ENCODE measurements at places on chromosomes 12 and 14. TPM values are rescaled to one million over a fixed set of nuclear protein-coding genes. Genes with fewer than 3 reads are reported as not detected.
A peak's percentile ranks its signal among the peaks of the same experiment; 100 is the strongest.

DNA sequence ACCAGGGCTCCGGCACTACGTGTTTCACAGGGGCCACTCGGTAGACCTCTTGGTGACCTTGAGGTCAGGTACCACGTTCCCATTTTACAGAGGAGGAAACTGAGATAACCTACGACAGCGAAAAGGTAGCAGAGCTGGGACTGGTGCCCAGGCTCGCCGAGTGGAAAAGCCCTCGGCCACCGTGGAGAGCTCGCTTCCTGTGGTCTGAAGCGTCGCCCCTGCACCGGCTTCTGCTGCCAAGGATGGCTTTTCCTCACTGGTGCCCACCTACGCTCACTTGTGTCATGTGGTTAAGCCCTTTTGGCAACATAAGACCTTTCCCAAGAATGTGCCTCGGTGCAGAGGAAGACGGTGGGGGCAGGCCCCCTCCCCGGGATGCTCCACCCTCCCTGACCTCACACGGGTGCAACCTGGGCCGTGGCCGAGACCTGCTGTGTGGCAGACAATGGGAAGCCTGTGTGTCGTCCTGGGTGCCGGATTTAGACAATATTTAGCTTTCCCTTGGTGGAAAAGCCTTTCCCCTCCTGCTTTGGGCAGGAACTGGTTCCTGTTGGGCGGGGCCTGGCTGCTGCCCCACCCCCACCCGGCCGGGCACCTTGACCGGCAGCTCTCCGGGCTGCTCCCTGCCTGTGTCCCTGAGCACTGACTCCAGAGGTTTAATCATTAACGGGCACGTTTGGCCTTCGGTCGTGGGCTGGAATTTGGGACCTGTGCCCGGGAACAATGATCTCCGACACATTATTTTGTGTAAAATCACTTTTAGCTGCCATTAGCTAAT lies 32.4 kb upstream of the PPP1R13B start:
- no peaks in the 10 kb centered on the region for H3K27me3 ChIP-seq
- DNase-seq, result no peak
- H3K4me1 ChIP-seq, result peaks cover 7% of the 10 kb centered on the region
- H3K36me3 ChIP-seq, result no peaks in the 10 kb centered on the region
- H3K4me3 ChIP-seq, result no peak overlapping the region

- H3K27me3 ChIP-seq, result no peaks in the 10 kb centered on the region
- H3K27ac ChIP-seq, result no peak overlapping the region
- peak; percentile 20 for DNase-seq
- no peaks in the 10 kb centered on the region for H3K36me3 ChIP-seq
- no peaks in the 10 kb centered on the region for H3K4me1 ChIP-seq
Measured at GRCh38 chr12:77610446-77610845, 220.2 kb upstream of the NAV3 start.

DNA sequence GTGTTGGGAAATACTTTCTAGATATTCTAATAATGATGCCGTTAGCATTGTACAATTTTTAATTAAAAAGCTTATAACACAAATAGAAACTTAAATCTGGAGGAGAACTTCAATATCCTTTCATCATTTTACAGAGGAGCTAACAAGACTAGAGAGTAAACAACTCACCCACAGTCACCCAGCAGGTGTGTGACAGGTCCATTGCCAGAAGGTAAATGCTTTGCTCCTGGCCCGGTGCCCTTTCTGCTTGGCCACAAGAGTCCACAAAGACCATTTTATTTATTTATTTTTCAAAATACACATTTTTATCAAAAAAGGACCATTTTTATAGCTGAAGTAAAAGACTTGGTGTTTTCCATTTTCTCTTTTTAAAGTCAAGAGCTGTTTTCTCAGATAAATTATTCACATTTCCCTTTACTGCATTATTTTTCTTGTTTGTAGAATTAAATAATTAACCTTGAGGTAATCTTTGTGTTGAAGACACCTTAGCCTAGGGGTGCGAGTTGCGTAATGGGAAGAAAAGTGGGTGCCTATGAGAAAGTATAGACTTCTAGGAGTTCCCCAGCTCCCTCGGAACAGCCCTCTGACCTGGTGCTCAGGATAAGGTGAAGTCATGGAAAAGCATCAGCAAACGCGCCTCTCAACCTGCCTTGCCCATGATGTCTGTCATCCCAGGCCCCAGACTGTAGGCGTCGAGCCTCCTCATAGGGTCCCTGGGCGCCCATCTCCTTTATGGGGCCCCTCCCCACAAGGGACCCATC lies 26.3 kb upstream of the AMIGO2 start:
- no peaks in the 10 kb centered on the region for H3K36me3 ChIP-seq
- H3K4me3 ChIP-seq, result no peak overlapping the region
- no peak for DNase-seq

ABHD12B gene
- under 0.01 TPM for total RNA-seq
